H54 (cell line): ENCODE measurements at places on chromosomes 5 and 9.

DNA sequence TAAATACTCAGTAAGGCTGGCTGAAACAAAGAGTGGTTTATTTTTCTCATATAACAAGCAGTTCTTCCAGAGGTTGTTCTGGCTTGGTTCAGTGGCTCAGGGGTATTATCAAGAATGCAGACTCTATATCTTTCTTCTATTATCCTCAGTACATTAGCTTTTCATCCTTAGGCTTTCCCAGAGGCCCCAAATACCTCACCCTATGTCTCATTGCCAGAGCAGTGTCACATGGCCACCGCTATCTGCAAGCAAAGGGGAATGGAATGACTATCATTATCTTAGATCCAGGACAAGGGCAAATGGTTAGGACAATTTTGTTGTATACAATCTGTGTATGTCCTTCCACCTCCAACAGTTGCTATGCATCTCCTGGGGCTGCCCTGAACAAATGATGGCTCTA lies 69.0 kb upstream of the SNX2 start:
- no peak for DNase-seq

DNA sequence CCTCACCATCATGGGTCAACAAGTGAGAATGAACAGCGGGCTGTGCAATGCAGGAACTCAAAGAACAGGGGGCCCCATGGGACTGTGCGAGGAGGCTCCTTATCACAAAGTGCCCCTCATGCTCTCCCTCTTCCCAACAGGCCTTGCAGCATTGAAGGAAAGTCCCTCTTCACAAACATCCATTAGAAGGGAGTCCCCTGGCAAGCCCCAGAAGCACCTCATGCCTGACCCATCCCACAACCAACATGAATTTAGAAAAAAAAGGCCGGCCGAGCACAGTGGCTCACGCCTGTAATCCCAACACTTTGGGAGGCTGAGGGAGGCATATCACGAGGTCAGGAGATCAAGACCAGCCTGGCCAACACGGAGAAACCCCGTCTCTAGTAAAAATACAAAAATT lies 122.6 kb upstream of the FSTL4 start:
- DNase-seq: no peak

DNA sequence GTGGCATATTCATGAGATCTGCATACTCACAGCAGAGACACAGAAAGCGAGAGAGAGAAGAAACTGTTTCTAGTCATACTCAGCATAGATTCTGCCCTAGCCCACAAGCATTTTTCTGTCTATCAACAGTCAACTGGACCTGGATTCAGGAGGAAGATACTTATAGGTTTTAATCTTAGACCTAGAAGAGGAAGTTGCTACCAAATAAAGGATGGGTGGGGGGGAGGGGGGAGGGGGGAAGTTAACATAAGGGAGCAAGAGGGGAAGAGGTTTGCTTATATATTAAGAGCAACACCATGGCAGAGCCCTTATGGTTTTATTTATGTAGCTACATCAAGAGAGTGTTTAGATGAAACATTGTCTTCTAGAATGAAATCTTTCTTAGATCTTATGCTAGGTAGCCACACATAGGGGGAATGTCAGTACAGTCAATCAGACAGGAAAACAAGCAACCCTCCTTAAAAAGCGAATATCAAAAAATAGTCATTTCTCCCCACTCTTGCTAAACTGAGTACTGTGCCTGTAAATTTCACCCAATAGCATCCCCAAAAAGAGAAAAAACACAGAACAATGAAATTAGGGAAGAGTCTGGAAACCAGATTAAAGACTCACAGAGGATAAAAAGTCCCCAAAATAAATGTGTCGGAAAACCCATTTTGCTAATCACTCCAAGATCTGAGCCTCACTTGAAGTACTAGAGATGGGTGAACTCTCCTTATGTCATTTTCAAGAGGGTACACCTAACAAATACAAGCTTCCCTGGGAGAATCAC lies 192.7 kb upstream of the NR4A3 start:
- DNase-seq: no peak

DNA sequence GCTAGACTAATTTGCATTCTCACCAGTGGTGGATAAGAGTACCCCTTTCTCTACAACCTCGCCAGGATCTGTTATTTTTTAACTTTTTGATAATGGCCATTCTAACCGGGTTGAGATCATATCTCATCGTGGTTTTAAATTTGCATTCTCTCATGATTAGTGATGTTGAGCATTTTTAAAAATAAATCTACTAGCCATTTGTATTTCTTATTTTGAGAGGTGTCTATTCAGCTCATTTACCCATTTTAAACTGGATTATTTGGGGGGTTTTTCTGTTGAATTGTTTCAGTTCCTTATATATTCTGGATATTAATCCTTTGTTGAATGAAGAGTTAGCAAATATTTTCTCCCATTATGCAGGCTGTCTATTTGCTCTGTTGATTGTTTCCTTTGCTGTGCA lies 139.6 kb downstream of the ARSB start:
- DNase-seq: no peak

- DNase-seq: no peak
Observed at GRCh38 chr5:35847491-35847890, 9.2 kb upstream of the IL7R start.
